Activated B cell treated with CpG ODN at 0.5 μM for 24 hours (primary cell): ENCODE measurements at places on chromosomes 2 and 18.

DNA sequence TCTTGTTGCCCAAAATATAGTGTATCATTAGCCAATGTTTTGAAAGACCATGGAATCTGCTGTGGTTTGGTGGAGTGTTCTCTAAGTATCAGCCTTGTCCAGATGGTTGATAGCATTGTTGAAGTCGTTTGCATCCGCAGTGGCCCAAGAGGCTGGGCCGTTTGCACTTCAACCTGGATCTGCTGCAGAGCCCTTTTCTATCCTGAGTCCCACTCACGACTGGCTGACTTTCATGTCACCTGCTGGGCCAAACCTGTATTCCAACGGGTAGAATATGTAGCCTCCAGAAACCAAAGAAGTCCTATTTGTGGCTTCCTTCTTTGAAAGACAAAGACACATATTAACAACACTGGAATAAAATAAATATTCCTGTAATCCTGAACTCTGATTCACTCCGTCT lies 1154.1 kb downstream of the RPIA start:
- no peak for DNase-seq

DNA sequence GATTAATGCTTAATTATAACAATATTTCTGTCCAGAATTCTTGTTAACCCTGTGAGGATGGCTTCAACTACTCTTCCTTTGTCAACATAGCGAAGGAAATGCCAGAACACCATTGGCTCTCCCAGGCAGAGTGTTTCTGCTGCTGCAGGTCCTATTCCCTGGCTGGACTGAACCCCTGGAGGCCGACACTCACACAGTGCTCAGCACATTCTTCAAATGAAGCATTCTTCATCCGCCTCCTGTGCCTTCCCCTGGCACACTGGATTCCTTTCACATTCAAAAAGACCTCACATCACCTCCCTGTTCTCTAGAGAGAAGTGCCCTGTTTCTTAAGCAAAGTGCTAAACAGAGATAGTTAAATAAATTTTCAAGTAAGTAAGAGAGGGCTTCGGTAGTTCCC lies 187.3 kb upstream of the MSH6 start:
- DNase-seq = no peak

GRCh38 chr2:28102455-28102874 lies 211.9 kb downstream of the BABAM2 start:
- DNase-seq = no peak

DNA sequence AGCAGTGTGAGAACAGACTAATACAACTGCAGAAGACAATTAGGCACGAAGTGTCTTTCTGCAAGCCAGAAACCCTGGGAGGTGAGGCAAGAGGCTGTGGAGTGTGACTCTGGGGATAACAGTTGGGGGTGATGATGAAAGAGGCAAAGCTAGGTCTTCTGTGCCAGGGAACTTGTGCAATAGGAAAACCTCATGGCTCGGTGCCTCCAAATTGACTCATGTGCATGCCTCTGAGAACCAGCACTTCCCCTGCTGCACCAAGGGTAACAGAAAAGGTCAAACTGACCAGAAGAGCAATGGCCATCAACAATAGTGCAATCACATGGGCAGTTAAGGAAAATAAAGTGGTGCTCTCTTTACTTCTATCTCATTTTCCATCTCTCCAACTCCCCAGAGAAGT lies 136.4 kb downstream of the SCG2 start:
- no peak for DNase-seq

DNA sequence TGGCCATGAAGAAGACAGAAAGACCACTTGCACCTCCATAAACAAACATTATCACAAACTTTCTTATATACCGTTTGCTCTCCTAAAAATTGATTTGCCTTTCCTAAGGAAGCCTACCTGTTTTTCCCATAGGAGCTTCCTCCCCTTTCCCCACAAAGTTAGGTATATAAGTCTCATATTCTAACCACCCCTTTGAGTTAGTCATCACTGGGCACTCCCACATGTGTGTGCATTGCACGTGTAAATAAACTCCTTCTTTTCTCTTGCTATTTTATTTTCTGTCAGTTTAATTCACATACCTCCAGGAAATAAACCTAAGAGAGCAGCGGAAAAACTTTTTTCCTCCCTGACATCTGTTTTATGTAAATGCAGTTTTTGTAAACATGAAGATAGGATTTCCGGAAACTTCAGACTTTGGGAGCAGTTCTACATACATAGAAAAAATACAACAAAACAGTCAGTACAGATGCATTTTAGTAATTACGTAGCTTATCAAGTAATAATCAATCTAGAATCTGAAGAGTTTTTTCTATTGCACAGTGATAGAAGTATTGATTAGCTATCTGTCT lies 46.6 kb downstream of the PLCL1 start:
- DNase-seq = no peak

DNA sequence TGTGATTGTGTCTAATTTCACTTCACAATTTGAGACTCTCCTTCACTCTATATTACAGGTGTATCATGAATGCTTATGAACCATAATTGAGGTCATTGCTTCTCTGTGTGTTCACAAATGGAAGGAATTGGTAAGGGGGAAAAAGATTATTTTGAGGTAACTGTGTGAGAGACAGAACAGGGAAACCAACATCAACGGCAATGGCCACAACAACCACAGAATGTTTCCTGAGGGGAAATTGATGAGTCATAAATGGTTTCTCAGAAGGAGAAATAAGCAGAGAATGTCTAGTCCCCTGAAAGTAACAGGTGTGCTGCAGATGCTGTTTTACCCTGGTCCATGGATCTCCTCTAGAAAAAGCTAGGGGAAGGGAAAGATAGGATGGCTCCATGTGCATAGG lies 361.2 kb upstream of the GALNT5 start:
- DNase-seq = no peak

DNA sequence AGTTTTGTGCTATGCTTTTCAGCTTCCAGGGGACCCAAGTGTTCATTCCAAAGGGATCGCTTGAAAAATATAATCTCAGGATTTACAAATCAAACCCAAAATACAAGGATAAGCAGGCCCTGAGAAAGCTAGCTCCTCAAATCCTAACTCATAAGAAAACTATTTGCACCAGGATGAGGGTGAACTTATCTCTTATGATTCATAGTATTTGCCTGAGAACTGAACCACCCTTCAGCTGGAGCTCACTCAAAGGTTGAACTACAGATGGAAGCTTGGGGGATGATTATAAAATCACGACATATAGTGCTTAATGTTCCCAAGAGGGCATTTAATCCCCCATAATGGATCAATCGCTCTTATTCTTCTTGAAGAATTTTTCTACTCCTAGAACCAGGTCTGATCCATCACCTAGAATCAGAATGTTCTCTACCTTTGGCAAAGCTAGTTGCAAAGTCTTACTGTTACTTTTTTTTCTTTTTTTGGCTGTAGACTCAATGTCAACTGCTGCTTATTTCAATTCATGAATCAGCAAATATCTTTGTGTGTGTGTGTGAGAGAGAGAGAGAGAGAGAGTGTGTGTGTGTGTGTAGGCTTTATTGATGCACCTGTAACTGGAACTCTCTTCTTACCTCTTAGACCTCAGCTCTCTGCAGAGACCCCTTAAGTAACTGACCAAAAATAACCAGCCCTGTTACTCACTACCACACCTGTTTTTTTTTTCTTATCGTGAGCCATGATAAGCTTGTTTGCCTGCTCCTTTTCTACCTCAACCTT lies 44.8 kb downstream of the ARL4C start:
- DNase-seq = no peak

GRCh38 chr2:164606557-164606956 lies 14.7 kb downstream of the GRB14 start:
- no peak for DNase-seq

DNA sequence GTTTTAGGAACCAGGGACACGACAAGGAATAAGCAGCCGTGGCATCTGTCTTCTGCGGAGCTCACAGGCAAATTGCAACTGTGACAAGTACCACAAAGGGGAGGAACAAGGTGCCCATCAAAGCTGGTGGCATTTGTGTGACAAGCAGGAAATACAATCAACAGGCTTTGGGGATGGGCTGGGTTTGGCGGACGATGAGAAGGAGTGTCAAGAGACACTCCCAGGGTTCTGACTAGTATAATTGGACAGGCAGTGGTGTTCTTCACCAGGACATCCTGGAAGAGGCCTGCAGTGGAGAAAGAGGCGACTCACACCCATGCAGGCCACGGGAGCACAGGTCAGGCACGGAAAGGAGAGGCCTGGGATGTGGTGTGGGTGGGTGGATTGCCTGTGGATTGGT lies 14.2 kb upstream of the SPATA3 start:
- DNase-seq = no peak

DNA sequence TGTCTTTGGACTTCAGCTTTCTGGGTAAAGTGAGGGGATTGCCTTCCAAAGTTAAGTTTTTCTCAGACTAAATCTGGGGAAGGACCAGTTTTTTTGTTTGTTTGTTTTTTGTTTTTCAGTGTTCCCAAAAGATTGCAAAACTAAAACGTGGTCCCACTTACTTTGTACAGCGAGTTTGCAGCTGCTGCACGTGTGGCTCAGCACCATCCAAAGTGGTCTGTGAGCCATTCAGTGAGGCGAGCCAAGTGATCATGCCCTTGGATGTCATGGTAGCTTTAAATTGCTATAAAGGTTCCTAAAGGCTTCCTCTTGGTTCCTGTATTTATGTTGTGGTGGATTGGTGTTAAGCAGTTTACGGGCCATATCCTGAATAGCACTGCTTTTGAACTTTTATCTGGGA lies 23.0 kb downstream of the TET3 start:
- no peak for DNase-seq

DNA sequence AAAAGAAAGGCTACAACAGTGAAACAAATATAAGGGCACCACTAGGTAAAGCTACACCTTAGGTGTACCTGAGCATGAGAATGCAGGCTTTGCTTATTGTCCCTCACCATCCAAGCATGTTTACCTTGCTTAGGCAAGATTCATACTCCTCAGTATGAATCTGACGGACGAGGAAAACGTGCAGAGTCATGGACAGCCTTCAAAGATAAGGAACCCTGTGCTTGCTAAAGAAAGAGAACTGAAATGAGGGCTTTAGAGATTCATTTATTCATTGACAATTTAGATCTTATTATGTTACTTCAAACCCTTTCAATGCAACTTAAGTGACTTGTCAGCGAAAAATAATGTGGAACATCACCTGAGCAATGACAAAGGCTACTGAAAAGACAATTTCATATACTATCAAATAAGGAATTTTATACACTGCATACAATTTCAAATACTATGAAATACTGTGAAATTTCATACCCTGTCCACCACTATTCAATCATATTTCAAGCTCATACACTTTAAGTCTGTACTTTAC lies 21.7 kb downstream of the CLASP1 start:
- DNase-seq = no peak

GRCh38 chr2:36780231-36780839 lies 83.8 kb downstream of the VIT start:
- no peak for DNase-seq

DNA sequence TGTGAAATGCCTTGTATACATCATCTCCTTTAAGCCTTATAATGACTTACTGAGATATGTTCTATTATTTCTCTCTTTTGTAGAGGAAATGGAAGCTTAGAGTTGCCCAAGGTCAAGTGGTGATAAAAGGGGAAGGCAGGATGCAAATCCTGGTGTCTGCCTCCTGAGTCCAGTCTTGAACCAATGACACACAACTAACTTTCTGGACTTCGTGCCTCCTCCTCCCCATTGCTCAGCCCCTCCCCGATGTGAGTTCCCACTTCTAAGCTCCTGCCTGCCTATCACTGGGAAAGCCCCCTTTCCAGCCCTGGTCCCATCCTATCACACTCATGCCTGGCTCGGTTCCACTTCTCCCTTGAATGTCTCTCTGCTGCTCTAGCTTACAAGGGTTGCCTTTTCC lies 6.9 kb upstream of the CTIF start:
- no peak for DNase-seq

DNA sequence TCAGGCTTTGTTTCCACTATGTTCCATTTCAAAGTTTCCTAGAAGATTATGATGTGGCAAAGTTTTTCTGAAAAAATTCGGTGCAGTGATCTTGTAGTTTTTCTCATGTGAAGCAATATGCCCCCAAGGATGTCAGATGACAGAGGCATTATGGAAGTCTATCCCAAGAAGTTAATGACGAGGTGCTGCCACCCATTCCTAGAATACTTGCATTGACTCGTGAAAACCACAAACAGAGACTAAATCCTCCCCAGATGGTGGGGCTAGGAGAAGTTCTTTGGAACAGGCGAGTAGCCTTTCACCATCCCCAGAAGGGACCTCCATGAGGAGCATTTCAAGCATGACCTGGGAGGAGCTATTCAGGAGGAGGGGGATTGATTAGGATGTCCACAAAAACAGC lies 40.2 kb upstream of the COPS8 start:
- DNase-seq = no peak

- DNase-seq = no peak
Measured at GRCh38 chr2:54559006-54559445, 102.9 kb downstream of the SPTBN1 start.

- DNase-seq = no peak
Measured at GRCh38 chr2:47310801-47311560, 92.0 kb upstream of the MSH2 start.

DNA sequence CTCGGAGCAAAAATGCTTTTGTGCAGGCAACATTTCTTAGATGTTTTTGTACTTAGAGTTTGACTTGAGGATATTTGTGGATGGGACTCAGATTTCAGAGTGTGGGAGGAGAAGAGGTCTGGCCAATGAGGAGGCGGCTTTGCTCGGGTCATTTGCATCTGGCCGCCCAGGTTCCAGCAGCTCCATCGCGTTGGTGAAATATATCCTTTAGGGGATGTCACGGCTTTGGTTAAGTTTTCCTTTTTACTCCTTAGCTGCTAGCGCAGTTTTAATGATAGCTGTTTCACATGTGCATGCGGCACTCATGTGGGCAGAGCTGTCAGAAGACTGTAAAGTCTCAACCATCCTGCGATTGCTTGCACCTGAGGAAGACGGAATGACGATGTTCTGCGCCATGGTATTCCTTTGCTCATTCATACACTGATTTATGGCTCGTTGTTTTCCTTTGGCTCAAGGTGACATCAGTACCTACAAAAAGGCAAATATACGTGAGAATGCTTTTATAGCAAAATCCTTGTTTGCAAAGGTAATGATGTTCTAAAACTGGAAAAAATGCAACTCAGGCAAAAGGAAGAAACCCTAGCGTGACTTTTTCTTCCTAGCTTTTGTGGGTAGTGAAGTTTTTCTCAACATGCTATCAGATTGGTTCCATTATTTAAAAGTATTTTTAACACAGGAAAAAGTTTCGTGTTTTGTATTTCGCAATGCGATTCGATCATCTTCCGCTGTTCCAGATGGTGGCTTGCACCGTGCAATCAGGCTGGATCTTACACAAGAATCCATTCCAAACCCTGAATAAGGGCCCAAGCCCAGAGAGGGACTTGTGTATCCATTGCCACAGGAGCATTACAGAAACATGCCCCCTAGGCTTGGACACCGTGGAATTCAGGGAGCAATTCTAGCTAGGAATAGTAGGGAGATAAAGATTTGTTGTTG lies 70.5 kb upstream of the ZNF516 start:
- no peak for DNase-seq

- DNase-seq = no peak
Measured at GRCh38 chr2:98909317-98910211, 26.5 kb downstream of the CRACDL start.
